ENCODE measurements at places on chromosomes 3 and 15.

- DNase-seq, result no peak
Observed at GRCh38 chr3:73535137-73535536, 89.6 kb downstream of the PDZRN3 start.

DNA sequence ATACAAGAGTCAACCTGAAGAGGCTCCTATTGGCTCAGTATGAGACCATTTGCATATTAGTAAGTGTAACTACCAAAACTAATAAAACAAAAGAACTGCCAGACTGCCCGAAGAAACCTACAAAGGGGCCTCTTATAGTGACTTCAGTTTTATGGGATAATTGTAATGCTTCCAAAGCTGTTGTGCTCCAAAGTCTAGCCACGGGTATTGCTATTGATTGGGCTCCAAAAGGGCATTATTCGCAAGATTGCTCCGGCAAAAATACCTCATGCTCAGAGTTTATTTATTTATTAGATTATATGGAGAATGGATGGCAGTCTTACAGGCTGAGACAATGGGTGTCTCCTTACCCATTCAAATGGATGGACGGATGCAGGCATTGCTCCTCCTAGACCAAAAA is 11.4 kb downstream of the RPL22L1 start:
- DNase-seq, result no peak

- no peak for DNase-seq
Observed at GRCh38 chr3:134065252-134066157, 35.8 kb upstream of the SLCO2A1 start.

GRCh38 chr15:41661078-41661517 is 893 bp downstream of the MGA start:
- no peak for DNase-seq

- DNase-seq, result no peak
Observed at GRCh38 chr3:19881036-19881435, 53.0 kb downstream of the EFHB start.

DNA sequence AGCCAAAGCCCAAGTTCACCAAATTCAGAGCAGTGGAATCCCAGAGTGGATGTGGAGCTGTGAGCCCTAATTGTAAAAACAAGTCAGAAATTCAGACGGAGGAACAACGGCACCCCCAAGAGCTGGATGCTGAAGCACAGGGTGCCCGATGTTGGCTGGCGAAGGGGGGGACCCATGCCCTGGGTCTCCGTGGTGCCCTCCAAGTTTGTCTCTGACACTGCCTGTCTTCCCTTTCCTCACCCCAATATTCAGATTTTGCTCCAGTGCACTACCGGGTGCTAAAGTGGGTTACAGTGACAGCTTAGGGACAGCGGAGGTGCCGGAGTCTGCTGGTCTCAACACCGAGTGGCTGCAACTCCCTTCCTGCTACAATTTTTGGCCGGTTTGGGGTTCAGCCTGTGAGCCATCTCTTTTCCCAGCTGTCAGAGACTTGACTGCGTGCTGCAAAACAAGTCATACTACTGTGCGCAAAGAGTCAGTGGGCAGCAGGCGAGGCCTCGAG is 6.6 kb downstream of the GRIP2 start:
- no peak for DNase-seq

DNA sequence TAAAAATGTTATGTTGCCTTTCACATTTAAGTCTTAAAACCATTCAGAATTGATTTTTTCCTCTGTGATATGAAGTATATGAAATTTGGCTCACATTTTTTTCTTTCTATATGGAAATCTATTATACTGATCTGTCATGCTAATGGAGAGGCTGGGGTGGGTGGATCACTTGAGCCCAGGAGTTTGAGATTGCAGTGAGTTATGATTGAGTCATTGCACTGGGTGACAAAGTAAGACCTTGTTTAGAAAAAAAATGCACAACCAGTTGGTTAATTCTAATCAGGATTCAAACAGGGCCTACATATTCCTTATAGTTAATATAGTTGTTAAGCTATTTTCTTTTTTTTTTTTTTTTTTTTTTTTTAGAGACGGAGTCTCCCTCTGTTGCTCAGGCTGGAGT is 230.5 kb downstream of the MFSD1 start:
- no peak for DNase-seq
